Breast epithelium (tissue), 4 donors: ENCODE measurements at places on chromosomes 12 and 14.
A peak's percentile ranks its signal among the peaks of the same experiment; 100 is the strongest.

- no peak for DNase-seq
Measured at GRCh38 chr12:96889273-96889933, 17.7 kb upstream of the NEDD1 start.

DNA sequence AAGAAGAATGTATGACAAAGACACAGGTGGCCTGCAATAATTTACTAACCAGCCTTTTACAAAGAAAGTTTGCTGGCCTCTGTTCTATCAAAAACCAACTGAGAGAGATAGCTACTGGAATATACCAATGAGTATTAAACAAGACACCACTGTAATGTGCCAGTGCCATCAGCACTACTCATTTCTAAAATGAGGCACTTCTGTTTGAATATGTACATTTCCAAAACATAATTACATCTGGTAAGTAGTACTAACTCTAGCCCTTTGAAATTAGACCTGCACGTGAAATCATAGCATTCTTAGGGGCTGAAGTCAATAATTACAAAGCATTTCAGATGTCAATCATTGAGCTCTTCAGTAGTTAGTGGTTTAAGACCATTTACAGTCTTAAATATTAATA is 6.9 kb upstream of the SYCP3 start:
- DNase-seq, result no peak

DNA sequence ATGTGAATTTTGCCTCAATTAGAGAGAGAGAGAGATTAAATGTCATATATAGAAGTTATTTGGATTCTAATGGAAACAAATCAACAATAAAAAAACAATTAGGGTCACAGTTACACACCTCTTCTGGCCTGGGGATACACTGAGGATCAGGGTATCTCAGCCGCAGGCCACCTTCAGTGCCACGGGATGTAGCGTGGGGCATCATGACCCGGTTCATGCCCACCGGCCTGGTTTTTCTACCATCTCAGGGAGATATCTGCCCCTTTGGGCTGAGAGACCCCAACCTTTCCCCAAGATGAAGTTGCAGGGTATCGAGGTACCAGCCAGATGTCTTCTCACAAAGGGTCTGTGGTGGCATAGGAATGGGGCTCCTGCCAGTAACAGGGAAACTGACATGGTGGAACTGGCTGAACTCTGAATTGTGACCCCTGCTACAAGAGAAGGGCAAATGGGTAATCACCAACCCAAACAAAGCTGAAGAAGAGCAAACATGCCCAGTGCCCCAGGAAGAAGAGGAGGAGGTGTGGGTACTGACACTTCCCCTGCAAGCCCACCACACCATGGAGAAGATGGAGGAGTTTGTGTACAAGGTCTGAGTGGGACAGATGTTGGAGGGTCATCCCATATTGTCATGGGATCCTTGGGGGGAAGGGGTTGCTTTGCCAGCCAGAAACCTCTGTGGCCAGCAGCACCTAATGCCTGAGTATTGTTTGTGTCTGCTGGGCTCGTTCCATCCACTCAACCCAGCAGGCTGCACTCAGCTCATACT is 19.5 kb downstream of the SERPINA3 start:
- DNase-seq, result no peak

DNA sequence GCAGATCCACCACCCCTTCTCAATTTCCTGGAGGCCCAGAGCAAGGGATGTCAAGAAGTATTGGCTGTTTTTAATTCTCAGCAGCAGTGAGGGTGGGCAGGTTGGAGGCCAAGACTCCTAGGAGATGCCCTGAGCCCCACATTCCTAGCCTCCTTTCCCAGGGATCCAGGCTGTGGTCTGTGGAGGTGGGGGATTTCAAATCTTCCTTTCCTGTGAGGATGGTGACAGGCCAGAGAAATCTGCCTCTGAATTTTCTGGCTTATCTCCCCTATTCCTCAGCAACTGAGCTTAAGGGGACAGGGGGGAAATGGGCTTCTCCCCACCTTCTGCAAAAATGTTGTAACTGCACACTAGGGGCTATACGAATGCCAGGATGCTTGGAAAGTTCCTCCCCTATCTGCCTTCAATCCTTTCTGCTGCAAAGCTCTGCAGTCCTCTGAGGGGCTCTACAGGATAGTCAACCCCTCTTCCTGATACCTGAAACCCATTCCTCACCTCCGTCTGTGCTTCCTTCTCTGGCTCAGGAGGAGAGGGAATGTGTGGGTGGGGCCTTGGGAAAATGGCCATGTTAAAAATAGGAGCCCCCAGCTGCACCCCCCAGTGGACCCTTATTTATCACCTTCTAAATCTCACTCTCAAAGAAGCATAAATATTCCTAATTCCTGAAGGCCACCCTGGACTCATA is 6.6 kb downstream of the GPR84 start:
- no peak for DNase-seq

DNA sequence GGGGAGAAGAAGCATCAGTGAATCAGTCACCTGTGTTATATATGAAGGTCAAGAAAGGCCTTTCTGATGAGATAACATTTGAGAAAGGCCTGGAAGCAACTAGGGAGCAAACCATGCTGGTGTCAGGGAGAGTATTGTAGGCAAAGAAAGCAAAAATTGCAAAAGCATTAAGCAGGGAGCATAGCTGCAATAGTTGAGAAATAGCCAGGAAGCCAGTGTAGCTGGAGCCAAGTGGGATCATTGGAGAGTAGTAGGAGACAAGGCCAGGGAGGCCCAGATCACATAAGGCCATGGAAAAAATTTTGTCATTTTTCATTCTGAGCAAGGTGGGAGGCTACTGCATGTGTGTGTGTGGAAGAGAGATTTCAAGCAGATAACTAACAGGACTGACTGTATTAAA is 18.8 kb upstream of the MAGOHB start:
- no peak for DNase-seq

- no peak for DNase-seq
Measured at GRCh38 chr12:12645485-12645884, 33.8 kb downstream of the CREBL2 start.

- DNase-seq, result peak; percentile 56
Measured at GRCh38 chr14:104735830-104736642, 12.0 kb downstream of the ADSS1 start.

GRCh38 chr12:120534703-120535655 is 823 bp downstream of the RNF10 start:
- no peak for DNase-seq

DNA sequence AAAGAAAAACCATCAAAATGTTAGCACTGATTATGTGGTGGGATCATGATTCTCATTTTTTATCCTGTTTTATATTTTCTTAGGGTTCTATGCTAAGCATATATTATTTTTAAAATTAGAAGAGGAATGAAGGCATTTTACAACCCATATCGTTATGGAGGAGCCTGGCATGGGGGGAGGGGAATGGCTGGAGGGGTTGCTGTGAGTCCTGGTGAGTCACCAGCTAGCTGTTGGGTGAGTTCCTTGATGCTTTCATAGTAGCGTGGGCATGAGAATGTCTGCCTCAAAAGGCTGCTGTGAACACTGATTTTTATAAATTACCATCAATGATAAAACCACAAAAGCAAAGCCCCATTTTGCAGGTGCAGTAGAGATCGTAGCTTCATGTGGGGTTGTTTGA is 46.9 kb downstream of the C14orf132 start:
- DNase-seq, result no peak

DNA sequence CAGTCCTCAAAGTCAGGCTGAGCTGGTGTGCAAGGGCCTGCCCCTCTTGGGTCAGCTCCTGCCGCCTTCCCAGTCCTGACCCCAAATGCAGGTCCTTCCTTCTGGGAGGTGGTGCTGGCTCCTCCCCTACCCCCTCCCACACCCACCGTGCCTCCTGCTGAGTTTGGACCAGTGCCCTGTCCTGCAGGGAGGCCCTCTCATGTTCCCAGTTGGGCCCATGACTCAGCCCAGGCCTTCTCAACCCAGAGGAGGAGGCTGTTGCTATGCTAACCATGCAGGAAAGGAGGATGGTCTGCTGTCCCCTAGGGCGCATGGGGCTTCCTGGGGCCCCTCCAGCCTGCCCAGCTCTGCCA is 4.4 kb downstream of the ZBTB42 start:
- DNase-seq, result no peak

- DNase-seq, result no peak
Measured at GRCh38 chr12:97005174-97005573, 98.1 kb downstream of the NEDD1 start.

GRCh38 chr14:91159906-91160305 is 46.0 kb downstream of the DGLUCY start:
- DNase-seq, result no peak

GRCh38 chr14:101843665-101844064 is 82.2 kb downstream of the PPP2R5C start:
- no peak for DNase-seq

DNA sequence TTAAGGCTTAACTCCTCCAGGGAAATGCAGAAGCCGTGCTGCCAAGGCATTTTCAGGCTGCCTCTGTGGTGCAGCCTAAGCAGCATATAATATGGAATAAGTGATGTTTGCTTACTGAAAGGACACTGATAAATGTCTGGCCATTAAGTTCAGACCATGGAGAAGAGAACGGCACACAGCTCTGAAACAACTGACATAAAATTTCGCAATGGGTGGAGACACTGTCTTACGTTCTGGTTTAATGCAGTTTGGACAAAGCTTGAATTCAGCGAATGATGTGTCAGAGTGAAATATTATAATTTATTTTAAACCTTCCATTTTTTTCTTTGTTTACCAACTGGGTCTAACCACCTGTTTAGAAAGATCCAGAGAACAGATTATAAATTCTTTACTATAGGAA is 27.2 kb upstream of the NRXN3 start:
- DNase-seq, result no peak

DNA sequence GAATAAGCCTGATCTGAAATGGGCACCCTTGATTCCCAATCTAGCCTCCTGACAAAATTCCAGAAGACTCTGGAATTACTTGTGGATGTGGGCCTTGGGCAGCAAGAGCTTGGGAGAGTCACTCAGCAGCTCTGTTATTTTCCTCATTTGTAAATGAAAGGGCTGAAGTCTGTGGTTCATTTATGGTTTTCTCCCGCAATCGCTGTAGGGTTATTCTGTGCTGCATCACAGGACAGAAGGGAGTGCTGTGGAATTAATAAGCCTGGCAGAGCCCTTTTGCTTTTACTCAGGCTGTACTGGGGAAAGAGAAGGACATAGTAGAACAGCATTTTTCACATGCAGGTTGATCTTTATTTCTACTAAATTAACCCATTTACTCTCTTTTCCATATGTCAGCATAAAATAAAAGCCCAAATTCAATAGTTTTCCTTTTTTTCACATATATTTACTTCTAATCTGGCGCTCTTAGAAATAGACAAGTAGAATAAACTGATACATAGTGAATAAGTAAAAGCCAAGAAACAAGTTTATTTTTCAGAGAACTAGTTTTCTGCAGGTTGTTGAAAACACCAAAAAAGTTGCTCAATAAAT is 49.2 kb downstream of the DUSP16 start:
- no peak for DNase-seq

DNA sequence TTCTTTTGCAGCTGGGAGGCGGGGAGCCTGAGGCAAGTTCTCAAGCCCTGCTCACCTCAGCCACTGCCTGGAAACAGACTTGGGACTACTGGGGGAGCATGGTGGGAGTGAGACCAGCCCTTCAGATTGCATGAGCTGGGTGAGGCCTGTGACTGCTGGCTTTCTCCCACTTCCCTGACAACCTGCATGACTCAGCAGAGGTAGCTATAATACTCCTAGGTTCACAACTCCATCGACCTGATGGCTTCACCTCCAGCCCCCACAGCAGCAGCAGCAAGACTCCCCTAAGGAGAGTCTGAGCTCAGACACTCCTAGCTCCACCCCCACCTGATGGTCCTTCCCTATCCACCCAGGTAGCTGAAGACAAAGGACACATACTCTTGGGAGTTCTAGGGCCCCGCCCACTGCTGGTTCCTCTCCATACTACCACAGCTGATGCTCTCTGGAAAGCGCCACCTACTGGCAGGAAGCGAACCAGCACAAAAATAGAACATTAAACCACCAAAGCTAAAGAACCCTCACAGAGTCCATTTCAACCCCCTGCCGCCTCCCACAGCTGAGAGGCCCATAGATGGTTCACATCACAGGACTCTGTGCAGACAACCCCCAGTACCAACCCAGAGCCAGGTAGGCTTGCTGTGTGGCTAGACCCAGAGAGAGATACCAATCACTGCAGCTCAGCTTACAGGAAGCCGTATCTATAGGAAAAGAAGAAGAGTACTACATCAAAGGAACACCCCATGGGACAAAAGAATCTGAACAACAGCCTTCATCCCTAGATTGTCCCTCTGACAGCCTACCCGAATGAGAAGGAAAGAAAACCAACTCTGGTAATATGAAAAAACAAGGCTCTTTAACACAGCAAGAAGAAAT is 68.7 kb downstream of the RPAP3 start:
- no peak for DNase-seq

- no peak for DNase-seq
Measured at GRCh38 chr14:68543516-68543915, 249.4 kb downstream of the ZFP36L1 start.

GRCh38 chr14:89196545-89196944 is 220.5 kb downstream of the FOXN3 start:
- no peak for DNase-seq

DNA sequence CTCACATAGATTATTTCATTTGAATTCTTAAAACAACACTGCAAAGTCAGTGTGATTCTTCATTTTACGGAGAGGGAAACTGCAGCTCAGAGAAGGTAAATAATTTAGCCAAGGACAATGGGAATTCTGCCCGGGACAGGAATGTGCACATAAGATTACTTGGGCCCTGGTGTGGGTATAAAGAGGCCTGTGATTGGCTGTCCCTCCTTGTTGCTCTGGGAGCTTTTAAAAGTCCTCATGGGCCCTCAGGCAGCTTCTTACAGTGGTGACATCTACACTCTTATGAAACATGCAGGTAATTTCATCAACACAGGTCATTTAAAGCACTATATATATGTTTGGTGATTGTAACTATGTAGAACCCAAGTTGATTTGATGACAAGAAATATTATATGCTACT is 100.3 kb downstream of the ESR2 start:
- no peak for DNase-seq

GRCh38 chr14:69107407-69108003 is 45.4 kb downstream of the DCAF5 start:
- no peak for DNase-seq

GRCh38 chr12:29741342-29742241 is 42.1 kb downstream of the TMTC1 start:
- DNase-seq, result no peak

- DNase-seq, result no peak
Measured at GRCh38 chr12:108270035-108270848, 68.9 kb downstream of the CMKLR1 start.

- DNase-seq, result no peak
Measured at GRCh38 chr14:100503251-100503650, 84.0 kb downstream of the BEGAIN start.

DNA sequence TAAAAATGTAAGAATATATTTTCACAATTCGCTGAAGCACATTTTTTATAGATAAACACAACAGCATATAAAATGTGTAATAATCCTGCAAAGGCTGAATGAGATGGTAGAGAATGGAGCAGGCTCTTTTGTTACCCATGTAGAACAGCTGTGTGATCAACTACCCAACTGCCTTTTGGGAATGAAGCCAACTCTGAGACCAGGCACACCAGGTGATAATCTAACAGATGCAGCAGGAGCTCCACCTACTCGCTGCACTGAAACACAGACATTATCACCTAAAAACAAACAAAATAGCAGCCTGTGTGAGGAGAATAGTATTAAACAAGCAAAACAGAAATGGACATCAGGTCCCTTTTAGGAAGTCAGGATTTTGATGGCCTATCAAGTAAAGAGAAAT is 183.3 kb downstream of the CCDC59 start:
- DNase-seq, result no peak

- no peak for DNase-seq
Measured at GRCh38 chr14:31886156-31886835, 190.8 kb upstream of the ARHGAP5 start.

- no peak for DNase-seq
Measured at GRCh38 chr14:60183741-60184140, 18.5 kb upstream of the DHRS7 start.
